ENCODE measurements at places on chromosomes 3 and 15. TPM values are rescaled to one million over a fixed set of nuclear protein-coding genes. Genes with fewer than 3 reads are reported as not detected.

DNA sequence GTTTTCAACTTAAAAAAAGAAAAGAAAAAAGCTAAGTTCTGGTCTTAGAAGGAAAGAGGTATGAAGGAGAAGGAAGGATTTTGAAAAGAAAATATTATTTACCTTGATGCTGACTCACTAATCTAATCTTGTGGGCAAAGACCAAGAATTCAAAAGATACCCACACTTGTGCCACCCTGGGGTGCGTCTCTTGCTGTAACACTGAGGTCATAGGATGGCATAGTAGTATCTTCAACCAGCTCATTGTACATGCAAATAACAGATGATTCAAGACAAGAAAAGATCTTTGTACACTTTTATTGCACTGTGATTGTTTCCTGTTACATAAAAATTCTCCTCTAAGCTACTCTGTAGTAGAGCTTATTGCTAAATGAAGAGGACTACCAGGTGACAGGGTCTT, 17.3 kb downstream of the PLS1 start:
- DNase-seq = no peak

DNA sequence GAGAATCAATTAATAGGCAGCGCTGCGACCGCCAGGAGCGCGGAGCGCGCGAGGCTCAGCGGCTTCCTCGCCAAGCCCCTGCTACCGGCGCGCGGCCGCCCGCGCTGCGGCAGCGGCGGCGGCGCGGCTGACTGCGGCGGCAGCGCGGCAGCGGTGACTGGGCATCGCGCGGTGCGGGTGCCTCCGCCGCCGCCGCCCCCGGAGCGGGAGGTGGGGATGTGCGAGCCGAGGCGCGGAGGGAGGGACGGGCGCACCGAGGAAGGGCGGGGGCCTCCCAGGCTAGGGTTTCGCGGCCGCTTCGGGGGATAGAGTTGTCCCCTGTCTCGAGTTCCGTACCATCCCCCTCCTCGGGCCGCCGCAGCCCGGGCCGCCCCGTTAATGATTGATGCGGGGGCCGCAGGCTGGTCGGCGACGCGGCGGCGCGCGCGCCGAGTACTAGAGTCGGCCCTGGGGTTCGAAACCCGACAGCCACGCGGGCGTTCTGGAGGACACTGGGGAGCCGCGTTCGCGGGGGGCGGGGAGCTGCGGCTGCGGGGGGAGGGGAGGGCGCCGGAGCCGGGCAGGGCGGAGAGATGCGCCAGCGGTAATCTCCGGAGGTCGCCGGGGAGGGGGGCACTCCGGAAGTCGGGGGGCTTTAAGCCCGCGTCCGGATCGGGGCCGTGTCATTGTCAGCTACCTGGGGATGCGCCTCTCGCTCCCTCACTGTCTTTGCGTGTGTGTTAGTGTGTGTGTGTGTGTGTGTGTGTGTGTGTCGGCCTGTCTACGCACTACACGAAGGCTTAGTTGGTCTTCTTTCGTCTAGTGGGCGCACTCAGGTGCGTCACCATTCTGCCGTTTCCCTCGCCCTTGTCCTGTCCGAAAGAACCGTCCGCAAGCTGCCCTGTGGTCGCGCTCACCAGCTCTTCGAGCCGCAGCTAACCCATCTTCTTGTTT, at the start of gene PAQR9:
TSS of gene PAQR9 (minus strand) at position 159 of the 933 bp plus-strand sequence. CDS start 338 bp downstream, outside the sequence.
- DNase-seq = no peak

GRCh38 chr15:31254431-31255175, 72.0 kb upstream of the KLF13 start:
- no peak for DNase-seq

- no peak for DNase-seq
Observed at GRCh38 chr3:156298938-156299337, 178.6 kb downstream of the KCNAB1 start.

DNA sequence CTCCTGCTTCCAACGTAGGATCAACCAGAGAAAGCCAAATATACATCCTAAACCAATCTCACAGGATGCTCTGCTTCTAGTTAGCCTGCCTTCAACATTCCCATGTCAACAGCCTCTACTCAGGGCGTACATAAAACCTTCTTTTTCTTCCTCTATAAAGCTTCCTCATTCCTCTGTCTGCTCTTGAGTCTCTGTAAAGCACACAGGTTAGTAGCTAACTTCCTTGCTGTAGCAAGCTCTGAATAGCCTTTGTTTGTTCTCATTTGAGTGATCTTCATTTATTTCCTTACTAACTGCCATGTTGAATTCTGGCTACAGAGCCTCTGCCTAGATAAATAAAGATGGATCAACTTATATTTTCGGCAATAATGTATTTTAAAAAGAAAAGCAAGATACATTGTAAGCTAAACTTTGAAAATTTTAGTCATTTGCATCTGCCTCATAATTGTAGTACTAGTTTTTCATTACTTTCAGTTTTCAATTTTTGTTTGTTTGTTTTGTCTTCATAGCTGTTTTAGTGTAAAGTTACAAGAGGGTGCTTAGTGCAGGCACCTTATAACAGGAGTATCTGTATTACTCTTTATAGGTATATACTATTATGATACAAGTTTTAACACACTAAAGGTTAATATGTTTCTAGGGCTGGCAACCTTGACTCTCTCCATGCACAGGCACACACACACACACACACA, 498.2 kb downstream of the PYDC2 start:
- DNase-seq = no peak

GRCh38 chr15:97598353-97598798, 362.1 kb upstream of the ARRDC4 start:
- no peak for DNase-seq

- no peak for DNase-seq
Observed at GRCh38 chr15:47780971-47781370, 63.7 kb downstream of the SEMA6D start.

DNA sequence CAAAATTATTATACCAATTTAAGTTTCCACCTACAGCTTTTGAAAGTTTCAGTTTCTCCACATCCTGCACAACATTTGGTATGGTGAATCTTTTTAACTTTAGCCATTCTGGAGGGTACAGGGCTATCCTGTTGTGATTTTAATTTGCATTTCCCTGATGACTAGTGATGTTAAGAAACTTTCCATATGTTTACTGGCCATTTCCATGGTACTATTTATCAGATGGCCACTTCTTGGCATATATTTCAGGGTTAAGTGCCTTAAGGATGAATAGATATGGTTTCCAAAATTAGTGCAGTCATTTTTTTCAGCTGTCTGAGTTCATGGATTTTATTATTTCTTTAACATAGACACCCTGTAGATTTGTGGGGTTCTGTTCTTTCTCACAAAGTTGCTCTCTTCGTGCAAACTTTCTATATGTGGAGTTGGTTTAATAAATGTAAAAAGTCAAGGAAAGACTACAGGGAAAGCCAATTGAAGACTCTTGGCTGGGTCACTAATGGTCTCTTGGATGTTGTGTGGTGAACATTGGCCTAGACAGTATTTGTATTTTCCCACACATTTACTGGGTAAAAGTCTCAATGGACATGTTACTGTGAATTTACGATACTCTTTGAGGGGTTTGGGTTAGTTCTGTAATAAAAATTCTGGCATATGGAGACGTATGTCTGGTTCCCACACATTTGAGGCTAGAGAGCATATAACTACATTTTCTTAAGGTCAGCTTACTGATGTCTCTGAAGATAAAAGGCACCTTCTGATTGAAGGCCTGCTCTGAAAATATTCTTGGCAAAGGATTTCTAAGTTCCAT, 147.5 kb upstream of the PDZRN3 start:
- no peak for DNase-seq

GRCh38 chr3:48500656-48501055, 3.3 kb downstream of the SHISA5 start:
- DNase-seq = no peak

- DNase-seq = no peak
Observed at GRCh38 chr15:38620851-38621594, 56.4 kb upstream of the RASGRP1 start.

GRCh38 chr3:33134026-33134625, 20.3 kb downstream of the CRTAP start:
- no peak for DNase-seq

DNA sequence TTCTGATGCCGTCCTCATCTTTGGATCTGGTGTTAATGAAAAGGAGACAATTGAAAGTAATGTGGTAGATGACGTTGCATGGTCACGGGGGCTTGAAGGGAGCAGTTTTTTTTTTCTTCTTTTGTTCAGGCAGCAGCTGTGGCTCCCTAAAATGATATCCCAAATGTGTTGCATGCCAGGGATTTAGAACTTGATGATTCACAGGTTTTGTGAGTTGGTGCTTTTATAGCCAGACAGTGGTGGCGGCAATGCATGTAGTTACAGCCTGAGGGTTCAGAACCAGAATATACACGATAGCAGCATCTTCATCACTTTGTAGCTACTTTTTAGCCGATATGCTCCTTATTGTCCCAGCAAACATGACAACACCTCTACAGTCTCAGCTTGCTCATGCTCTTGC, 133.4 kb downstream of the CHST2 start:
- DNase-seq = no peak

- no peak for DNase-seq
Observed at GRCh38 chr15:66588537-66588936, 22.7 kb upstream of the LCTL start.

GRCh38 chr15:89123181-89123525, 34.9 kb downstream of the ABHD2 start:
- DNase-seq = no peak

The SEMA5B gene
- total RNA-seq = not detected

The GOLGA8O gene
- total RNA-seq = not detected

The RETNLB gene
- total RNA-seq = not detected

The ANKUB1 gene
- total RNA-seq = not detected

The IDH2 gene
- total RNA-seq = 43.2 TPM

The RAD51 gene
- 13.5 TPM for total RNA-seq

The EFCC1 gene
- total RNA-seq = 0.27 TPM

Measured in H4 (cell line).